Tibial nerve (tissue), 4 donors: ENCODE measurements at places on chromosomes 2 and 18.

GRCh38 chr2:106065983-106066820 lies 127.9 kb downstream of the UXS1 start:
- DNase-seq = no peak

DNA sequence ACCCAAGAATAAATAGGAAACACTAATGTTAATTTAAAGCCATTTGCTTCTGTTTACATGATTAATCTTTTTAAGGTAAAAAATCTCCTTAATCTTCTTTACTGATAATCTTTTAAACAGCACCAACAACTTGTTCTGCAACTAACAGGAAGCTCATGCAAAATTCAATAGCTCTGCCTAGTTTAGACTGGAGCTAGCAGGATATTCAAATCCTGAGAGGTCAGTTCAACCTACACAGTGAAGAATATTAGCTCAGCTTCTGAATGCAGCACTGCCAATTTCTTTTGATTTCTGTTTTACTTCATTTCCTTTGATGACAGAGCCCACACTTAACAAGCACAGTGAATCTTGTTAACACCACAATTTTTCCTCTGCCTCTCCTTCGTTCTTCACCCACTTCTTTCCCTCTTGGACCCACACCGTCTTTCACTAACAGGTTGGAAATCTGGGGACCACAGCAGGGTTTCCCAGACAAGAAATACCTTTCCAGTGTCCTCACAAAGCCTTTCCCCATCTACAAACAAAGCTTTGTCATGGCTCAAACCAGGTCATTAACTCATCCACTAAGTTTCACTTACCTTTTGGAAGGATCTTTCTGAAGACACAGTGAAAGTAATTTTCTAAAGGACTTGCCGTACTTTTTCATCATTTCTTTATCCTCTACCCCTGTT lies 109.8 kb downstream of the STK39 start:
- DNase-seq = no peak

GRCh38 chr2:149068996-149069888 lies 30.7 kb downstream of the LYPD6B start:
- no peak for DNase-seq

DNA sequence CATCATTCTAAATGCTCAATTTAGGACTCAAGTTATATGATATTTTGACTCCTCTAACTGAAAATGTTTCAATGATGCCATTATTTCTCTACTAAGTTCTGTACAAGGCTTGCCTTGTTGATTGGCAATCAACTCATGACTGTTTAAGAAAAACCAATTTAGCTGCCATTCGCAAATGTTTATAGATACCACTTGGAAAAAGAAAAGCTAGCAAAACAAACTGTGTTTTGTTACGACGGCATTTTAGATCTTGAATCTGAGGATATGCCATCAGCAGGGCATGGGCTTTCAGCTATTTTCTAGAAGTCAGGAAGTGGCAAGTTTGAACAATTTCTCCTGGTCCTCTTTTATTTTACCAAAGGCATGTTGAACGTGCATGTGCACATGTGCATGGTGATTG lies 65.3 kb downstream of the MREG start:
- no peak for DNase-seq

DNA sequence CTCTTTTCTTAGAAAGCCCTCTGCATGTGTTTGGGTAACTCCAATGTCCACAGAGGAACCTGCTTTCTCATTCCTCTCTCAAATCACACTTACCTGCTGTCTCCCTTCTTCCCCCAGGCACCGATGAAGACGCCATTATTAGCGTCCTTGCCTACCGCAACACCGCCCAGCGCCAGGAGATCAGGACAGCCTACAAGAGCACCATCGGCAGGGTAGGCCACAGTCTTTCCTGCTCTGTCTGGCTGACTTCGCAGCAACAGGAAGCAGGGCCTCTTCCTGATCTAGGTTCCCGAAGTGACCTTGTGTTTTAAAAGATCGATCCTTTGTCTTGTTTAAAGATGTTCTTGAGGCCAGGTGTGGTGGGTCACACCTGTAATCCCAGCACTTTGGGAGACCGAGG lies 25.0 kb upstream of the GMCL1 start:
- no peak for DNase-seq

DNA sequence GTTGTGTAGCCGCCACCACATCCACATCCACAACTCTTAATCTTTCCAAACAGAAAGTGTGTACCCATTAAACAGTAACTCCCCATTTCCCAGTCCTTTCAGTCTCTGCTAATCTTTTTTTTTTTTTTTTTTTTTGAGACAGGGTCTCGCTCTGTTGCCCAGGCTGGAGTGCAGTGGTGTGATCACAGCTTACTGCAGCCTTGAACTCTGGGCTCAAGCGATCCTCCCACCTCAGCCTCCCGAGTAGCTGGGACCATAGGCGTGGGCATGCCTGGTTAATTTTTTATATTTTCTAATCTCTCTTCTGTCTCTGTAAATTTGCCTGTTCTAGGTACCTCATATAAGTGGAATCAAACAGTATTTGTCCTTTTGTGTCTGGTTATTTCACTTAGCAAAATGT lies 3.6 kb downstream of the EIF2AK2 start:
- no peak for DNase-seq

GRCh38 chr2:156540706-156541105 lies 104.5 kb downstream of the GPD2 start:
- no peak for DNase-seq

DNA sequence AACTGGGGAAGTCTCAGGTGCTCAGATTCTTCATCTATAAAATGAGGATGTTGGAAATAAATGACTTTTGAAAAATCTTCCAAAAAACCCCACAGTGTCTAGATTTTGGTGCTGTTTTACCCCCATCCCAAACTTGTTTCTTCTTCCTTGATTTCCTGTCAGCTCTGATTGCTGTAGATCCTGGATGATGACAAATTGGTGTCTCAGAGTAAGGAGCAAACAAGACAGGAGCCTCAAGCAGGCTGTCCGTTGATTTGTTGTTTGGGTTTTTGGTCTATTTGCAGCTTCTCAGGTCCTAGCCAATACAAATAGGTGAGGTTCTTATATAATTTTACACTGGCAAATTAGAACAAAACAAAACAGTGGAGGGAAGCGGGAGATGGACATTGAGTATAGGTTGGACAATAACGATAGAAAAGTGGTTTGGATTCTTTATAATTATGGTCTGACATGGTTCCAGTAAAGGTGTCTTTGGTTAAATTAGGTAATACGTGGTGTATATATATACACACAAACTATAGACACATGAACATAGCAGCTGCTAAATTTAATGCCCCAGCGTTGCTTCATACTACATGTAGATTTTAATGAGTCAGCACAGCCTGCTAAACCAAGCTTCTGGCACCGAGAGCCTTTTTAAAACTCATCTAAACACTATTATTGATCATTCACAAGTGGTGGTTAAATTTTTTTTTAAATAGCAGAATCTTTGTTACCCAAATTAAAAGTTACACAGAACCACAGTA lies 142.5 kb downstream of the FMNL2 start:
- no peak for DNase-seq

DNA sequence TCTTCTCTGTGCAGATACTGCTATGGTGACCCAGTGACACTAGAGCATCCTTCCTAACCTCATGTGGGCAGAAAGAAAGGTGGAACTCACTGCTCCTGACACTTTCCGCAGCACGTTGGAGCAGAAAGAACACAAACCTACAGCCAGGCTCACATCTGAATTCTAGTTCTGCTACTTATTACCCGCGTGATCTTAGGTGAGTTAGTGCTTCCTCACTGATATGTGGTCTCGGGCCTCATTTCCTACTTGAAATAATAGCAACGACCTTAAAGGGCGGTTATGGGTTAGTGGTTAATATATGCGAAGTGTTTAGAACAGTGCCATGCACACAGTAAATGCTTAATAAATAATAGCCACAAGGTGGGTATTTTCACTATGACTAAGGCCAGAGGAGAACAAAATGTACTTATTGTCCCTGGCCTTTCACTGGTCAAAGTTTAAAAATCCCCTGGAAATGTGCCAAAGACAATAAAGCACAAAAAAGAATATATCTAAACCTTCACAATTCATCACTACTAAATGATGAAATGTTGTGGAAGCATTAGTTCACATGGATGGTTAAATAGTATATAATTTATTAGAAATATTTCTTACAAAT lies 66.6 kb downstream of the MYOM1 start:
- no peak for DNase-seq

GRCh38 chr2:127094509-127095366 lies 12.2 kb downstream of the BIN1 start:
- peak; percentile 66 for DNase-seq

- DNase-seq = no peak
Measured at GRCh38 chr2:152038441-152038958, 60.3 kb downstream of the CACNB4 start.

GRCh38 chr2:86068136-86068588 lies 37.5 kb downstream of the POLR1A start:
- DNase-seq = no peak

DNA sequence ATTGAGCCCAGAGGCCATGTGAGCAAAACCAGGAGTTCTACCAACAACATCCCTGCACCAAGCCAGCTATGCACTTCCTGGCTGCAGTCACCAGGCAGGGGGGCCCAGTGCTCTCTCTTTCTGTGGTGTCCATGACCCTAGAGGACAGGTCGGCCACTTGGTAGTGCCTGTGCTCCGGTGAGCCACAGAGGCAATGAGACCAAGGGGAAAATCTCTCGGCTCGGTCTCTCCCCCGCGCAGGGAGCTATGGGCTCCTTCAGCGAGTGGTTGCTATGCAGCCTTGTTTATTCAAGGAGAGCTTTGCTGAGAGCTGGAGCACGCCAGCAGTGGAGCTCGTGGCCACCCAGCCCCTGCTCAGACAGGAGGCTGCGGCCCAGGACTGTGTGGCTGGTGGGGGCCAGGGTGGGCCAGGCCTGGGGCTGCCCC lies at the start of gene TOGARAM2:
Gene TOGARAM2, plus strand, starts transcription at position 283 of the 426 bp plus-strand sequence. CDS start 13,537 bp downstream, outside the sequence.
- DNase-seq = no peak

DNA sequence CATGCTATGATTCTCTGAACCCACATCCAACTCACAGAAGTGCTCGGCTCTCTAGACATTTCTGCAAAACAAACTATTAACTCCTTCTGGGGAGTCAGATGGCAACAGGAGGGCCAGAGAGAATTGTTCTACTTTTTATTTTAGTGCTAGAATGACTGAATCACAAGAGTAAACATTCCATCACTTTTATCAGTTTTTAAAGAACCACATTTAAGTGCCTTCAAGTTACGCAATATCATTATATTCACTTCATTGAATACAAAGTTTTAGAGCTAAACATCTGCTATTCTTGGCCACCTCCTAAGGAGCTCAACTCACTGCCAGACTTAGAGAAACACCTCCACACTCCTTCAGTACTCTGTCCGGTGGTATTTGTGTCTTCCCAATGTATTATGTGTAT lies 22.4 kb downstream of the B4GALT6 start:
- no peak for DNase-seq

DNA sequence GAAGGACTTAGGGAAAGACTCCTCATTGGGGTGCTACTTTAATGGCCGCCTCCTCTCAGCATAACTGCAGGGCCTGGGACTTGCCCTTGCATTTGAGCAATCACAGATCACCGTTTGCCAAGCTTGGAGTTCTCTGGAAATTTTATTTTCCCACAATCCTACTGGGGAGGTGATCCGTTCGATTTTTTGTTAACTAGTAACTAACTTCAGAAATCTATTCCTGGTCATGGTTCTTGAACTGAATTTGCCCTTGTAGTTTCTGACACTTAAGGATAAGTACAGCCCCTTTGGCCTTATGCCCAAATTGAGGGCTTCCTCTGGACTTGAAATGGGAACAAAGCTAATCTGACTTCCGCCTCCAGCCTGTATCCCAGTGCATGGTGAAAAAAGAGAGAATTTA lies 60.5 kb upstream of the ST3GAL5 start:
- no peak for DNase-seq

- DNase-seq = peak; percentile 77
Measured at GRCh38 chr2:38075507-38076151, at the start of gene CYP1B1. CYP1B1 (minus strand) TSS chr2:38076151; CDS start chr2:38075388, 763 bp downstream.

GRCh38 chr2:219247678-219248642 lies 2.7 kb downstream of the STK16 start:
- DNase-seq = no peak

- DNase-seq = no peak
Measured at GRCh38 chr2:23664066-23664788, 262.7 kb downstream of the ATAD2B start.

- DNase-seq = no peak
Measured at GRCh38 chr2:17752892-17753802, 463 bp downstream of the SMC6 start.

GRCh38 chr18:23209796-23210195 lies 74.5 kb downstream of the CABLES1 start:
- no peak for DNase-seq

- no peak for DNase-seq
Measured at GRCh38 chr2:15927551-15928218, 12.7 kb upstream of the MYCN start.

DNA sequence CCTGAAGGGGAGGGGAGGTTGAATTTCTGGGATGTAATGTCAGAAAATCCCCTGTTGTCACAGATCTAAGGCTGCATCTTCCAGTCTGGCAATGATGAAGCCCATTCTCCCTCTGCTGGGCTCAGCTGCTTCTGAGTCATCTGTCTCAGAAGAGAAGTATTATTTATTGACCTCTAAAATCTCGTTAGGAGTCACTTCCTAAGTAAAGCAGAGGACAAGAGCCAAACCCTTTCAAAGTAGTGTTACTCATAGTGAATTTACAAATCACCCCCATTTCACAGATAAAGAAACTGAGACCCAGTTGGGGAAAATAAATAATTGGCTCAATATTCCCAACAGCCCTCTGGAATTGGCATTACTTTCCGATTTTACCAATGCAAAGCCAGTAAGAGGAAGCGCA lies 167.3 kb upstream of the SKOR2 start:
- DNase-seq = no peak

GRCh38 chr2:115369400-115369799 lies 927.0 kb downstream of the DPP10 start:
- DNase-seq = no peak

GRCh38 chr18:7360606-7361170 lies 129.8 kb downstream of the LRRC30 start:
- no peak for DNase-seq

DNA sequence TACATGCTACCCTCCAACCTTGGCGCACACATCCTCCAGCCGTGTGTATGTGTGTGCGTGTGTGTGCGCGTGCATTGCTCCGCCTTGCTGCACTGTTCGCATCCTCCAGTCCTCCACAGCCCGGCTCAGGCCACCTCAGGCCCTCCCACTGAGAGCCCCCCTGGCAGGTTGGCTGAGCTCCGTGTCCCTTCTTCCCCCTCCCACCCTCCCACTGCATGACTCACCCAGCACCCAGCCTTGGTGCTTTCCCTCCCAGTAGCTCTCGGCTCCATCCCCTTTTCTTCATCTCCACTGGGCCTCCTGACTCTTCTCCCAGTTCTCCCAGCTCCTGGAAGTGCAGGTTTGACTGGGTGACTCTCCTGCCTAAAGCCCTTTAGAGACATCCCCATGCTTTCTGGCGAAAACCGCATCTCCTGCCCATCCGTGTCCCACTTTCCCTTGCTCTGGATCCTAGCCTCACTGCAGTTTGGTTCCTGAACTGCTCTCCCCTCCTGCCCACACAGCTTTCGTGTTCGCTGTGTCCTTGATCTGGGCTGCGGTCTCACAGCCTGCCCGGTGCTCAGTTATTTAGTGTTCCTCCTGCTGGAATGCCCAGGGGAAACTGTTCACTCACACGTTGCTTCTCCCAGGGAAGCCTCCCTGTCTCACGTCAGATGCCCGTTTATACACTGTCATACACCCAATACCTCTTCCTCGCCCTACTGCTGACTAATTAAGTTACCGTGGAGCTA lies 4.9 kb downstream of the TMEM177 start:
- DNase-seq = no peak
